ENCODE measurements at places on chromosomes 1 and 21.

DNA sequence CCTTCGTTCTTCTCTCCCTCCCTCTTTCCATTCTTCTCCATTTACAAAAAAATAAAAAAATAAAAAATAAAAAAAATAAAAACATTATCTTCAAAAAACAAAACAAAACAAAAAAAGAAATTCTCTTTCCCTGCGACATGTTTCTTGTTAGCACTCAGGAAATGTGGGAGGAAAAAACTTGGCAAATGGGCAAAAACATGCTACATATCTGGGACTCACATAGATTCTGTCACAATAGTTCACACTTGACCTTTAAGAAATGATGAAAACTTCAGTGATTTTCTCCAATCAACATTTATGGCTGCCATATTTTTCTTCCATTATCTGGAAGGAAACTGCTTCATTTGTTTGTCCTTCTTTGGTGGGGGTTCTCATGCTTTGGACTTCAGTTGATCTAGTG, 109.3 kb downstream of the PRKAB2 start:
- no peak for DNase-seq

DNA sequence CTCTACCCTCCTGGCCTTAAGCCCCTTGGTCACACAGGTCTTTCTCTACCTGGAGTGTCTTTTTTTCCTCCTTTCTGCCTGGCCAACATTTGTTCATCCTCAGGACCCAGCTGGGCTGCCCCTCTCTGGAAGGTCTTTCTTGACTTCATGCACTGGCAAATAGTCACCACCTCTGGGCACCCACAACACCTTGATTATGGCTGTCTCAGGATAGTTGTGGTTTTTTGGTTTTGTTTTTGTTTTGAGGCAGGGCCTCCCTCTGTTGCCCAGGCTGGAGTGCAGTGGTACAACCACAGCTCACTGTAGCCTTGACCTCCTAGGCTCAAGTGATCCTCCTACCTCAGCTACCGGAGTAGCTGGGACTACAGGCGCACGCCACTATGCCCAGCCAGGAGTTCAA, 10.8 kb downstream of the RPS6KA1 start:
- peak; percentile 42 for DNase-seq

DNA sequence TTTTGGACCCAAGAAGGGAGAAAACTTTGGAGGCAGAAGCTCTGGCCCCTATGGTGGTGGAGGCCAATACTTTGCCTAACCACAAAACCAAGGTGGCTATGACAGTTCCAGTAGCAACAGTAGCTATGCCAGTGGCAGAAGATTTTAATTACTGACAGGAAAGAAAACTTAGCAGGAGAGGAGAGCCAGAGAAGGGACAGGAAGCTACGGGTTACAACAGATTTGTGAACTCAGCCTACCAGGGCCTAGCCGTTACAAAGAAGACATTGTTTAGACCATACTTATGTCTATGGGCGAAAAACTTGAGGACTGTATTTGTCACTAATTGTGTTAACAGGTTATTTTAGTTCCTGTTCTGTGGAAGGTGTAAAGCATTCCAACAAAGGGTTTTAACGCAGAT, 10.4 kb upstream of the ACOT11 start:
- DNase-seq = no peak

- DNase-seq = no peak
Observed at GRCh38 chr1:44853201-44853600, 10.1 kb upstream of the PTCH2 start.

- no peak for DNase-seq
Observed at GRCh38 chr1:32486463-32487113, 21.7 kb downstream of the ZBTB8B start.

- no peak for DNase-seq
Observed at GRCh38 chr1:169141356-169141755, 34.9 kb downstream of the ATP1B1 start.

GRCh38 chr1:21921100-21921875, 15.8 kb downstream of the HSPG2 start:
- DNase-seq = no peak

- DNase-seq = no peak
Observed at GRCh38 chr1:219185486-219186117, 11.9 kb downstream of the LYPLAL1 start.

DNA sequence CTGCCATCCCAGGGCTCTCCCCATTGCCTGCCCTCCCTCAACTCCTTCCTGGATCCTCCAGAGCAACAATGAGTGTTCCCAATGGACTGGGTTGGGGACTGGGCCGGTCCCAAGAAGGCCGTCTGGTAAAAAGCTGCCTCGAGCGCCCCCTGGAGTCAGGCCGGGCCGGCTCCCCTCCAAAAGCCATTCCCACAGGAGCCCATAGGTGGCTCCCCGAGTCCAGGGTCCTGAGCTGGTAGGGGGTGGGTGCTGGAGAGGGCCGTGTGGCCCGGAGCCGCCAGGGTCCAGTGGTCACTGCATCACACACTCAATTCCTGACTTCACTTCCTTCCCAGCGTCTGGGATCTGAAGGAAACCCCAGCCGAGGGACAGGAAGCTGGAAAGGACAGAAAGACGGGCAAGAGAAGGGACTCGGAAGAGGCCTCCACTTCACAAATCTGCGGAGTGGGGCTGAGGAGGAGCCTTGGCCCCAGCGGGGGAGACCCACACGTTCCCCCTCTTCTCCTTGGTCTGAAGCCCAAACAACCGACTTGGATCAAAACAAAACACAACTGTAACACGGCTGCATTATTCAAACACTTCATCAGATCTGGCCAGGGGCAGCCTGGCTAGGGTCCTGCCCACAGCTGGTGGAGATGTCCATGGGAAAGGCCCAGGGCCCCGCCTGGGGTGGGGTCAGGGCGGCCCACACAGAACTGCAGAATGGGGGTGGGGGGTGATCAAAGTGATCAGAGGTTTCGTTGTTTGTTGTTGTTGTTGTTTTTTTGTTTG, 10.9 kb upstream of the ALDH4A1 start:
- peak; percentile 67 for DNase-seq

- no peak for DNase-seq
Observed at GRCh38 chr21:25934771-25935224, 200.0 kb downstream of the GABPA start.

GRCh38 chr1:910311-910880, 13.3 kb upstream of the SAMD11 start:
- no peak for DNase-seq

DNA sequence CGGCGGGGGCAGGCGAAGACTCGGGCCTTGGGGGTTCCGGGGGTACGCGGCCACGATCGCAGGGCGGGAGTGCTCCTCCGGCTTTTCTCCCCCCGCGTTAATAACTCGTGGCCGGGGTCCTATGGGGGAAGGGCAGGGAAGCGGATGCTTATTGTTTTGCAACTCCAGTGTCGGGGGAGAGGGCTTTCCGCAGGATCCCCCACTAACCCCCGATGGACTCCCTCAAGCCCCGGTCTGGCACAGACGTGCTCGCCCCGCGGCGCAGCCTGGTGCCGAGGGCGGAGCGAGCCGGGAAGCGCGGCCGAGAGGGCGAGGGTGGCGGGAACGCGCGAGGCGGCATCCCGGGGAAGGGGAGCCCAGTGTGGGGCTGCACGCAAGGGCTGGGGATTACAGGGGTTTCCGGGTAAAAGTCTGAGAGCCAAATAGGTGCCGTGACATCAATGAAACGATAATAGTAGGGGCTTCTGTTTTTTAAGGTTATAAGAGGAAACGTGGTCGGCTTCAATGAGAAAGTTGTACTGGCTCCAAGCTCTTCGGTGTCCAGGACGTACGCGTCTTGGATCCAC, 772 bp downstream of the UCK2 start:
- DNase-seq = no peak

- DNase-seq = no peak
Observed at GRCh38 chr1:162690672-162691434, 58.6 kb downstream of the DDR2 start.

DNA sequence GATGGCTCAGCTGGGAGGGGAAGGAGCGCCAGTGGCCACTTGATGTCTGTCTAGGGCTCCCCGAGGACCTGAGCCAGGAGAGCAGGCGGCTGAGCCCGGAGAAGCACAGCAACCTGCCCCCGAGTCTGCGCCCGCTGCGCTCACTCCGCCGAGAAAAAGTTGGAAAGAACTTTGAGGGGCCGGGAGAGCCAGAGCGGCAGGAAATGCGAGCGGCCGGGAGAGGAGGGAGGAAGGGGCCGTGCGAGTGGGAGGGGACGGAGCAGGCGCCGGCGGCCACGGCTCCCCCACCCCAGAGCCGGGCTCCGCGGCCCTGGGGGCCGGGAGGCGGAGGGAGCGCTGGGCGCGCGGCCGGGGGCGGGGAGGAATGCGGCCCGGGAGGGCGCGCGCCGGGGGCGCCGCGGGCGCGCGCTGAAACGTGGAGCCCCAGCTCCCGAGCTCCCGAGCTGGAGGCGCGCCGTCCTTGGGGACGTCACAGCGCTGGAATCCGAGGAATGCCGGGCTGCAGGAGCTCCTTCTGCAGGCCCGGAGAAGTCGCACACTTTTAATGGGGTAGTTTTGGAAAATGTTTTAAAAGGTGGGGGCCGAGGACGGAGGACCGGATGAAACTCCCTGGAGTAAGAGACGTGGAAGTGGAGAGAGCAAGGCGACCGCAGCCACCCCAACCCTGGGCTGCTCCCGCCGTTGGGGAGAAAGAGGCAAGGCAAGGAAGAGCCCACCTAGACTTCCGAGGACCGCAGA, at the start of gene PTPN14:
Gene PTPN14, minus strand, starts transcription at position 167 of the 738 bp plus-strand sequence. CDS start 86,799 bp downstream, outside the sequence.
- DNase-seq = no peak

DNA sequence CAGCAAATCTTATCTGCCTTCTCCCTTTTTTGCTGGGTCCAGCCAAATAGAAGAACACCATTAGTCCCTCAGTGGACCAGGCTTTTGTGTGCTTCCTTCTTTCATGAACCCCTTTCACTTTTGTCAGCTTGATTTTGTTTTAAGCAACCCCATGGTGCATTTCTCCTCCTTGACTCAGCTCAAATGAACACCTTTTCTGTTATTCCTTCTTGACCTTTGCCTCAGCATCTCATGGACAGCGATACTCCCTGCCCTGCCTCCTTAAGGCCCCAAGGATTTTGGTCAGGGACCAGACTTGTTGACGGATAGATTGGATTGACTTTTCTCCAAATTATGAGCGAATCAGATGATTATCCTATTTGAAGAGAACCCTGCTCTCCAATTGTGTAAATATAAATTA, 356.6 kb upstream of the USP24 start:
- no peak for DNase-seq

DNA sequence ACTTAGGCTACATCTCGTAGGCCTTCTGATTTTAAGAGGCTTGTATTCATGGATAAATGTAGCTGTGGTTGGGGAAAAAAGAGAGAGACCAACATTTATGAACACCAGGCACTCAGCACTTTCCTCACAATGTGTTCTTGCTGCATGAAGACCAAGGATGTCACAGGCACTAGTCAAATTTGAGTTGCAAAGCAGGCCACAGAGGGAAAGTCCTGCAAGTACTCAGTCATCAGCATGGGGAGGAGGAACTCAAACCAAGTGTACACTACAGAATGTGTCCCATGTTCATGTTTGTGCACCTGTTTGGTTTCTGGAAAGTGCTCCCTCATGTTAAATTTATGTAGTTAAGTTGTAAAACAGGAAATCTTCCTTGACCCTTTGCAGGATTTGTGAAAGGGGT, 8.7 kb upstream of the MAP3K7CL start:
- no peak for DNase-seq

GRCh38 chr1:57112148-57112547, 146.3 kb upstream of the C8B start:
- DNase-seq = no peak

DNA sequence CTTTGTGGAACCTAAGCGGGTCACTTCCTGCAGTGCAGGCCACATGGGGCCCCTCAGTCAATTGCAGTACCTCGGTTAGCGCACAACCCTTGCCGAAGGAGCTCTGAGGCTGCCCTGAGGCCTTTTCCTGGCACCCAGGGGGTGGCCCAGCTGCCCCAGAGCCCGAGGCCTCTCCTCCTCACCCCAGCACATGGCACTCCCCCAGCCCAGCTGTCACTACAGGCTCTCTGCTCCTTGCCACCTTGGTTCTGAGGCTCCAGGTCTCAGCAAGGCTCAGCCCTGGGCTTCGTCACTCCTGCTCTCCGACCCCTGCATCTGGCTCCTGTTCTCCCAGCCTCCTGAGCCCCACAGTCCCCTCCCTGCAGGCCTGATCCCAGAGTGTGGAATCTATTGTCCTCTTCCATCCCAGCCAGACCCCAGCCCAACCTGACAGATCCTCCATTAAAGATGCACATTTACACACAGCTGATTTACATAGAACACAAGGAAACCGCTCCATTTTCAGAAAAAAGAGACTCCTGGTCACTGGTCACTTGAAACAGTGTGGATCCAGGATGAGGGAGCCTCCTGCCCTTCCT, 192.8 kb upstream of the POU3F1 start:
- no peak for DNase-seq

DNA sequence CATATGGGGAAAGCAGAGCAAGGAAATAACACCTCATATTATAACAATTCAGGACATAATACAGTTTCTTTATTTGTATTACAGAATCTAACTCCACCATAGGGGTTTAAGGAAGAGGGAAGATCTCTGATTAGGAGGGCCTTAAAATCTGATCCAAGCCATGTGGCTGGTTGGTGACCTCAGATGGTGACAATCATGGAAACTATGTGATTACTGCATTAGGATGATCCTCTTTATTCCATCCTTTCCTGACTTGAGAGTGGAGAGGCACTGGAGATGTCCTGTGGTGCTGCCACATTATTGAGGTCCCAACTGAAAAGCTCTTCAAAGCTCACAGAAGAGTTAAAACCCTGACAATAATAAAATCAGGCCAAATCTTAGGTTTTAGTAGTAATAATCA, 168.1 kb upstream of the BEND5 start:
- DNase-seq = no peak

DNA sequence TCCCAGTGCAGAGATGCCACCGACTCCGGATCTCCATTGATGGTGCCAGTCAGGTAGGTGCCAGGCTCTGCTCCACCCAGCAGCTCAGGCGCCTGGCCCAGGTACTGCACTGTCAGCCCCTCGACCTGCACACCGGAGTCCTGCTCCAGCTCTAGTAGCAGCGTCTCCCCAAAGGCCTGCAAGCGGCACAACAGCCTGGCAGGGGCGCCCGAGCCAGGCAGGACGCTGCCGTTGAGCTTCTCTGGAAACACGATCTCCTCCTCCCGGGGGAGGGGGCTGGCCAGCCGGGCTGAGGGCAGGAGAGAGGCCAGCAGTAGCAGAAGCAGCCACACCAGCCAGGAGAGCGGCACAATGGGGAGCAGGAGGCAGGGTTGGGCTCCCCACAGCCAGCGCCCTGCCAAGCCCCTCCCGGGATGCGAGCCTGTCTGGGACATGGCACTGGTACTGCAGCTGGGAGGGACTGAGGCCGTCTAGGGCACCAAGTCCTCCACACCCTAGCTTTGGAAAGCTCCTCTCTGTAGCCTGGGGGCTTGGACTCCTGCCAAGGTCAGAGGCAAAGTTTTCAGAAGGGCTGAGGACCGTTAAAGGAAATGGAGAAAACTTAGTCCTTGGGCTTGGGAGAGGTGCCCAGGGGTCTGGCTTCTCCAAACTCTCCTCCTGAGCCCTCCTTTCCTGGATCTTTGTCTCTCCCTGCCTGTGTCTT, 509 bp downstream of the ADAMTS4 start:
- no peak for DNase-seq

DNA sequence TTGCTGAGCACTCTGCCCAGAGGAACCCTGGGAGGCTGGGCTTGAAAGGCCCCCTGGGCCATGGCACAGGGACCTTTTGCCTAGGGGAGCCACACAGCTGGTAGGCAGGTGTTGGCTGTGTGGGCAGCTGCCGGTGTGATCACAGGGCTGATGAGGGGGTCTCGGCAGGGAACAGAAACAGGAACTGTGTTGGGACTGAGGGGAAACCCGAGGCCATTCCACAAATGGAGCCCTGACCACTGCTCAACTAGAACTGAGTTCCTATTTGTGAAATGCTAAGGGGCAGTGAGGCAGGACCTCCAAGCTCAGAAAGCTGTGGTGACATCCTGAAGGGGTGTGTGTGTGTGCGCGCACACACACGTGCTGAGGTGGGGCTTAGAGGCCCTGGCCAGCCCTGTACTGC, 6.4 kb upstream of the THEM5 start:
- DNase-seq = no peak

All from natural killer cell (primary cell).